Nasal cavity respiratory epithelium epithelial cell of viscerocranial mucosa (primary cell): ENCODE measurements at places on chromosomes 7 and 10. TPM values are rescaled to one million over a fixed set of nuclear protein-coding genes. Genes with fewer than 3 reads are reported as not detected.

The AASS gene
- total RNA-seq: 6.6 and 14.0 TPM in 2 replicates

The METTL27 gene
- 3.1 and 4.4 TPM in 2 replicates for total RNA-seq

The CYP3A4 gene
- 0.07 TPM in 1 of 2 replicates, not detected in the other for total RNA-seq

The GIMAP8 gene
- total RNA-seq: not detected in 2 replicates

The NPTX2 gene
- under 0.01 and 0.07 TPM in 2 replicates for total RNA-seq

The CALCR gene
- total RNA-seq: not detected in 2 replicates
